ENCODE measurements at places on chromosomes 11 and 22. TPM values are rescaled to one million over a fixed set of nuclear protein-coding genes. Genes with fewer than 3 reads are reported as not detected.

- no peak for DNase-seq
Measured at GRCh38 chr22:40363059-40363458, 7.3 kb upstream of the SGSM3 start.

GRCh38 chr11:96524475-96524874 is 134.7 kb downstream of the JRKL start:
- no peak for DNase-seq

GRCh38 chr11:69918938-69919650 is 99.9 kb upstream of the FGF3 start:
- DNase-seq: peak; percentile 87

DNA sequence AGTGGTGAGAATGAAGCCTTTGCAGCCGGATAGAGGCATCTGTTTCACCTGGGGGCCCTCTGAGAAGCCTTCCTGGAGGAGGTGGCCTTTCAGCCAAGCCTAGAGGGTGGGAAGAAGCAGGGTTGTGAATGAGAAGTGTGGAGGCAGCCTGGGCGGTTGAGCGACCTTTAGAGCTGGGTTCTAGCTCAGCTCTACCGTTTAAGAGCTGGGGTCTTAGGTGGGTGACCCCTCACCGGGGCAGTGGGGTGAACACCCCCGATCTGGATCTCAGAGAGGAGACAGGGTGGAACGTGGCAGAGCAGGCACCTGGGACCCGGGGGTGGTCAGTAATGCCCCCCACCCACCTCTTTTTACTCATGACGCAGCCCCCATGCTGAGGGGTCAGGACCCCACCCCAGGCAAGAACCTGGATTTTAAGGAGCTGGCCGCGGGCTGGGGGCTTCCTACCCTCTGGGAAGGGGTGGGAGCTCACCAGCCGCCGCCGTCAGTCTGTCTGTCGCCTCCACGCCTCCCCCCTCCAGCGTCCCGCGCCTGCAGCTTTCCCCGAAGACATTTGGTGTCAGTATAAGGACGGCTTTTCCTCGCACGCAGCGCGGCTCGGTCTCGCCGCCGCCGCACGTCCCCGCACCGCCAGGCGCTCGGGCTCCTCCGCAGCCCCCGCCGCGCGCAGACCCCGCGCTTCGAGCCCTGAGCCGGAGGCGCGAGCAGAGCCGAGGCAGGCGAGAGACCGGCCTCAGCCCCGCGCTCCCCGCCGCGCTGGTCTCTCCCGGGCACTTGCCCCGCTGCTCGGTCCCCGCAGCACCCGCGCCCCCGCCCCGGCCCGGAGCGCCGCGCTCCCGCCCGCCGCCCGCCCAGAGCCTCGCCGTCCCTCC is 13.3 kb upstream of the CACNA1I start:
- no peak for DNase-seq

DNA sequence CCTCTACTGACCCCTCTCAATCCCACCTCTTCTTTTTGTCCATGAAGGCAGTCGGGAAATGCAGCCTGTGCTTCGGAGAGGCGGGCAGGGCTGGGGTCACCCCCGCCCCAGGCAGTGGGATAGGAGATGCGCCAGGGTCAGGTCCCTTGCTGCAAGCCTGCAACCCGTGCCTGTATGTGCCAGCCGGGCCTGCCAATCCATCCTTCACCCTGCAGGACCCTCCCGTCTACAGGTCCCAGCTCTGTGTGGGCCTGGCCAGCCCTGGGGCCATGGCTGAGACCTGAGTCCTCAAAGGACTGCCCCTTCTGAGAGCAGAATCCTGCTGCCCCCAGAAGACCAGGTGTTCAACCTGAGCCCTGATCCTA is 10.9 kb downstream of the ASCL2 start:
- DNase-seq: no peak

GRCh38 chr11:34072832-34073231 is 21.3 kb downstream of the CAPRIN1 start:
- no peak for DNase-seq

The GUCY1A2 gene
- 0.13 TPM for total RNA-seq

GRCh38 chr22:41844036-41844435 is 11.1 kb downstream of the SREBF2 start:
- DNase-seq: no peak

DNA sequence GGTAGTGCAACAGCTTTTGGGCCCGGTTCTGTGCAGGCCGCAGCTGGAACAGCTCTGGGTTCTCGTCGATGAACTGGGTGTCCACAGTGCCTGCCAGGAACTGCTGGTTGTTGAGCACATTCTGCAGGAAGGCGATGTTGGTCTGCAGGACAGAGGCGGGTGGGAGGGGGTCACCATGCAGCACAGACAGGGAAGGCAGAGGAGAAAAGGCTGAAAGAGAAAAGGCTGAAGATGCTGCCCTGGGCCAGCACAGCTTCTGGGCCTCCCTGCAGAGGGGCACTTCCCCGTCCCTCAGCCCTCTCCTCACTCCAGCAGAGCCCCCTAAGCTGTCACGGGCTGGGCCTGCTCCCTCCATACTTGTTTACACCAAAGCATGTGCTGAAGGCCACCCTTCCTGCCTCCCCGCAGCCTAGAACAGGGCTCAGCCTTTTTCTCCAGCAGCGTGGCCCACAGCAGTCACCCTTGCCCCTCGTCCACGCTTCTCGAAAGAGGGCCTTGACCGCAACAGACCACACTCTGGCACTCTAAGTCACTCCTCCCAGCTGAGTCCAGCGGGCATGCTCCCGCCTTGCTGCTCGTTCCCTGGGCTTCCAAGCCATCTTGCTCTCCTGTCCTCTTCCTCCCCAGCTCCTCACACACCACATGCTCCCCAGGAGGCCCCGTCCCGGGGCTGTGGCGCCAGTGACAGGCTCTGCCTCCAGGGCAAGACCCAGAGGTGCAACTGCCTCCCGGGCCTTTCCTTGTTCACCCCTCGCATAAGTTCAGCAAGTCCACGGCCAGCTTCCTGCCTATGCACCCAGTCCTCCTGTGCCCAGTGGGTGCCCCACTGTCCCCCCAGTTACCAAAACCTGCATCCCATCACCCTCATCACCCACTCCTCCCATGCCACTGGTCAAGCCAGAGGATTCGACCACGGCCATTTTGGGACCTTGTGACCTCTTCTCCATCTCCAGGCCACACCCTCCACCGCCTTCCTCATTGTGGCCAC is 3.3 kb upstream of the LRFN4 start:
- DNase-seq: no peak

The OR51B2 gene
- not detected for total RNA-seq

The NCAM1 gene
- 33.0 TPM for total RNA-seq

The SIAE gene
- 2.8 TPM for total RNA-seq

The PATE4 gene
- not detected for total RNA-seq

The ZNF215 gene
- total RNA-seq: not detected

GRCh38 chr11:70891844-70892380 is 360.5 kb downstream of the SHANK2 start:
- DNase-seq: no peak

GRCh38 chr11:86374586-86374985 is at the start of gene CCDC81:
CCDC81 (plus strand) TSS chr11:86374887; CDS start chr11:86375164, 277 bp downstream.
- no peak for DNase-seq

The PHOX2A gene
- not detected for total RNA-seq

The CRYBB1 gene
- not detected for total RNA-seq

DNA sequence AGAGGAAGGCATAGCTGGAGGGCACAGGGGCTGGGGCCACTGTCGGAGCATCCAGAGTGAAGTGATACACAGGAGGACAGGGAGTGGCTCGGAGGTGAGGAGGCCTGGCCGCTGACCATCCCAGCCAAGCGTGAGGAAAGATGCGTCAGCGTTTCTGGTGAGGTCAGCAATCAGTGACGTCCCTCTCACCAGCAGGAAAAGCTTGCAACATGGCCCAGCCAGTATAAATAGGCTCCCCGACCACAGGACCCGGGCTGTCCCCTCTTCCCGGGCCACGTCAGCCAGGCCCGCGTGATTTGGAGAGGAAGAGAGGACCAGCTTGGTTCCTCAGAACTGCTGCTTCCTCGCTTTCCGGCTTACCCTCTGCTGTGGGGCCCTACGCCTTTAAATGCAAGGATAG is 4.2 kb upstream of the OSM start:
- no peak for DNase-seq

DNA sequence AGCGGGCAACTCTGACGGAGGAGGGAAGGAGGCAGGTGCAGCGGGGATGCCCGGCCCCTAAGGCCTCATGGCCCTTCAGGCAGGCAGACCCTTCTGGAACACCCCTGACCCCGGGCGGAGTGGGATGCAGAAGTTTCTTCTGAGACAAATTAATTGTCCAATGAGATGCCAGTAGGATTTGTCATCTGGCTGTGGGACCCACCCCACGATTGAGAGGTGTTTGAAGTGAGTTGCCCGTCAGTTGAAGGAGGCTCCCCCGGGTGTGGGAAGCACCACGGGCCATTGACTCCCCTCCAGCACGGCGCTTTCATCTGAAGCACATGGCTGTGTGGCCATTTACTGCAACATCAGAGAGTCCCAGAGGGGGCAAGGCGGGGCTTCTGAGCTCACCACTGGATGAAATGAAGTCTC is 527.8 kb downstream of the BRD1 start:
- DNase-seq: no peak

DNA sequence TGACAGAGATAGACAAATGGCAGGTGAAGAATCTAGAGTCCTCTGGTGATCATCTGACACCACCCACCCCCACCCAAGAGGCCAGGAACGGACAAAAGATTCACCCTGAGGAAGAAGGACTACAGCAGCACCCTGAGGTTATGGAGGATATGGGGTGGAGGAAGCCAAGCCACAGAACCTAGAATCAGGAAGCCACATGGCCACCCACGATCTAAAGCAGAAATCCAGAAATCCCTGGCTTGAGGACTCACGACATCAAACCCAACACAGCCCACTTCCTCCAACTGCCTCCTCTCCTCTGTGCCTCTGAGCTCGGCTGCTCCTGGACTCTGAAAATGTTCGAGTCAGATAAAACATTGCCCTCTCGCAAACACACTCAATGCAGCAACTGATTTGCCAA is 364.3 kb downstream of the SHANK2 start:
- peak; percentile 75 for DNase-seq

The PICK1 gene
- total RNA-seq: 5.4 TPM

- DNase-seq: no peak
Measured at GRCh38 chr11:122149202-122149601, 33.2 kb upstream of the BLID start.

GRCh38 chr11:115590254-115590653 is 86.0 kb upstream of the CADM1 start:
- no peak for DNase-seq

DNA sequence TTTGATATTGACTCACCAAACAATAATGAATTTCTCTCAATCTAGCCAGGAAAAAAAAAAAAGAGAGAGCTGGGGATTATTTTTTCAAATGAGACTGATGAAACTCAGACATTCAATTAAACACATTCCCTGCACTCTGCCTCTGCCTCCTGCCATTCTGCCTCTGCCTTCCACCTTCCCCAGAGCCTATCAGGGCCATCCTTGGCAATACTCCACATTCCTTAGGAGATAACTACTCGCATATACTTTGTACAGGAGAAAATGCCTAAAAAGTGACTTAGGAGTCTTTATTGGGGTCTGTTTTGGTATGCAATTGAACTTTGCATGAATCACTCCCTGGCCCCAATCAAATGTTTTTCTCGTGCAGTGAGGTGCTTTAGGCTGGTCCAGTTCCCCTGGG is 246.6 kb upstream of the PLET1 start:
- DNase-seq: no peak

GRCh38 chr11:105046898-105047579 is 1.9 kb upstream of the CARD16 start:
- DNase-seq: peak; percentile 84

GRCh38 chr11:94910270-94910669 is 63.1 kb downstream of the CWC15 start:
- DNase-seq: no peak

The TTC12 gene
- total RNA-seq: 8.3 TPM

GRCh38 chr22:44664149-44664548 is 37.9 kb upstream of the PRR5 start:
- no peak for DNase-seq

The ZNF280B gene
- 2.7 TPM for total RNA-seq

The FOLH1 gene
- not detected for total RNA-seq

DNA sequence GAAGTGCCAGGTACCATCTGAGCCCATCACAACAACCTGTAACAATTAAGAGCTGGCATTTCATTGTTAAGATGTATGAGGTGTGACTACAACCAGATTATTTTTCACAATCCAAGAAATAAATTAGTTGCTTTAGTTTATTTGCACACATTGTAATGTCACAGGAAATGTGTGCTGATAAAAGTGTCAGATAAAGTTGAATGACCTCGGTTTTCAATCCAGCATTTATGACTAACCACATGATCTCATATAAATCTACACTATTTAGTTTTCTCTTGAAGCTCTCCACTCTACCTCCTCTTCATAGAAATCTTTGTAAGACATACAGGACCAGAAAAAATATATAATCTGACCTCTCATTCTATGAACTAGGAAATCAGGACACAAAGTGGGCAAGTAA is 166.2 kb downstream of the PGR start:
- no peak for DNase-seq

DNA sequence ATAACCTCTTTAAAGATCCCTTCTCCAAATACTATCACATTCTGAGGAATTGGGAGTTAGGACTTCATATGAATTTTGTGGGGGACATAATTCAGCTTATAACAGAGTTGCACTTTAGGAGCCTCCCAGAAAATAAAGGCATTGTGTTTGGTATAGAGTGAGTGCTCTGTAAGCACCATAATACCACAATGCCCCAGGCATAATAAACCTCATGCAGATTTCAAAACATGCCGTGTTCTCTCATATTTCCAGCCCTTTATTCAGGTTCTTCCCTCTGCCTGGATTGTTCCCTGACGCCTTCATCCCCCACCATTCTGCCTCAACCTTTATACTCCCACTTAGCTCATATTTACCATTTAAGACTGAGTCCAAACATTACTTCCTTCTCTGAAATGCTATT is 398.8 kb upstream of the FAT3 start:
- no peak for DNase-seq

DNA sequence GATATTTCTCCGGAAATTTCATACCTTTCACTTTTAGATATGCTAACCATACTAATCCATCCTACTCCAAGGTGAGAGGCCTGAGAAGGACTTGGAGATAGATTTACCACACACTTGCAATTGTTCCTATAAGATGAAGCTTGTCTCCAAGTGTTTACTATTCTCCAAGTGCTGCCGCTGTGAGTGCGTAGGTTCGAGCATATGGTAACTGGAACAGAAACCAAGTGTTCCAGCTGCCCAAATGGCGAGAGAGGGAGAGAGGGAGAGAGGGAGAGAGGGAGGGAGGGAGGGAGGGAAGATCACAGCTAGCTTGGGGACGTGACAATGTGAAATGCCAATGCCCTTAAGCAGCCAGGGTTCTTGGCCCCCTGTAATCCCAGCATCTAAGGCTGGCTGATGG is 21.5 kb downstream of the ASCC2 start:
- DNase-seq: no peak

- no peak for DNase-seq
Measured at GRCh38 chr11:27770576-27770975, 70.3 kb upstream of the BDNF start.

The SCT gene
- total RNA-seq: not detected

DNA sequence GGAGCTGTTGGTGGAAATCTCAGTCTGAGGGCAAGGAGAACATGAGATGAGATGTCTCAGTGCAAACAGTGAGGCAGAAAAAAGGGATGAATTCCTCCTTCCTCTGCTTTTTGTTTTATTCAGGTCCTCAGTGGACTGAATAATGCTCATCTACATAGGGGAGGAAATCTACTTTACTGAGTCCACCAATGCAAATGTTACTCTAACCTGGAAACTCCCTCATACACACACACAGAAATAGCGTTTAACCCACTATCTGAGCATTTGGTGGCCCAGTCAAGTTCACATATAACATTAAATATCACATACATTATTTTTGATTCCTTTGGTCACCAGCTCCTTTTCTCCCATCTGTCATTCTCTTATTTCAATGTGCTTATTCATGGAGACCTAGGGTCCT is 418.8 kb downstream of the TMEM135 start:
- DNase-seq: no peak

Data from SJSA1 (cell line).